Thymus (tissue), 14 donors: ENCODE measurements at places on chromosomes 12 and 14.
A peak's percentile ranks its signal among the peaks of the same experiment; 100 is the strongest.

- no peak for DNase-seq
- H3K4me1 ChIP-seq, result no peaks in the 10 kb centered on the region
- no peaks in the 10 kb centered on the region for H3K36me3 ChIP-seq
- no peak overlapping the region for H3K27ac ChIP-seq
These were observed 114.4 kb downstream of the SLC38A1 start for GRCh38 chr12:46154221-46154985.

DNA sequence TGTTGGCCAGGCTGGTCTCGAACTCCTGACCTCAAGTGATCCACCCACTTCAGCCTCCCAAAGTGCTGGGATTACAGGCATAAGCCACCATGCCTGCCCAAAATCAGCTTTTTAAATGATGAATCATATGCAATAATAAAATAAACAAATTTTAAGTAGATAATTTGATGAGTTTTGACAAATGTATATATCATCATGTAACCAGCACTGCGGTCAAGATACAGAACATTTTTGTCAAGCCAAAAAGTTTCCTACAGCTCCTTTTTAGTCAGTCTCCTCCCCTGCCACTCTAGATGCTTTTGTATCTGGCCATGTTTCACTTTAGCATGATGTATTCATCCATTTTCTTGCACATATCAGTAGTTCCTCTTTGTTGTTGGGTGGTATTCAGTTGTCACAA, 17.2 kb downstream of the FRMD6 start:
- no peak overlapping the region for H3K4me3 ChIP-seq
- H3K27me3 ChIP-seq, result no peaks in the 10 kb centered on the region
- no peaks in the 10 kb centered on the region for H3K4me1 ChIP-seq
- DNase-seq, result no peak

GRCh38 chr12:66638666-66639065, 40.2 kb downstream of the GRIP1 start:
- H3K27ac ChIP-seq, result no peak overlapping the region
- DNase-seq, result no peak
- H3K27me3 ChIP-seq, result no peaks in the 10 kb centered on the region
- H3K4me1 ChIP-seq, result no peaks in the 10 kb centered on the region
- no peaks in the 10 kb centered on the region for H3K36me3 ChIP-seq

GRCh38 chr12:23423097-23423687, 526.3 kb downstream of the SOX5 start:
- no peaks in the 10 kb centered on the region for H3K27me3 ChIP-seq
- no peak for DNase-seq
- no peak overlapping the region for H3K4me3 ChIP-seq
- H3K4me1 ChIP-seq, result no peaks in the 10 kb centered on the region

GRCh38 chr12:132544498-132544897, 54.5 kb downstream of the FBRSL1 start:
- no peaks in the 10 kb centered on the region for H3K27me3 ChIP-seq
- H3K4me3 ChIP-seq, result no peak overlapping the region
- peaks cover 38% of the 10 kb centered on the region for H3K4me1 ChIP-seq
- no peaks in the 10 kb centered on the region for H3K36me3 ChIP-seq

DNA sequence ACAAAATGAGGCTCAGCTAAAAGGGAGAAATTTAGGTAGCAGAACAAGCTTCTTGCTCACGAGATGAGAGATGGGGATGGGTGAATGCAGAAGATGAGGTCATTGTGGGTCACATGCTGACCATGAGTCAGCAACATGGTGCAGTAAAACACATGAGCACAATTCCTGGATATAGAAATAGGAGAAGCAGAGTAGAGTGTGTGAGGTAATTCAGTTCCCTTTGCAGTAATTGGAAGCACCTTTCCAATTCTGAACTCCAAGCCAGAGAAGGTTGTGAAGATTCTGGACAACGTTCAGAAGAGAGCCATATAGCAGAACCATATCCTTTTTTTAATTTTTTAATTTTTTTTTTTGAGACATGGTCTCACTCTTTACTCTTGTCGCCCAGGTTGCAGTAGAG, 62.0 kb upstream of the LMNTD1 start:
- DNase-seq, result no peak
- no peak overlapping the region for H3K4me3 ChIP-seq
- no peak overlapping the region for H3K27ac ChIP-seq

DNA sequence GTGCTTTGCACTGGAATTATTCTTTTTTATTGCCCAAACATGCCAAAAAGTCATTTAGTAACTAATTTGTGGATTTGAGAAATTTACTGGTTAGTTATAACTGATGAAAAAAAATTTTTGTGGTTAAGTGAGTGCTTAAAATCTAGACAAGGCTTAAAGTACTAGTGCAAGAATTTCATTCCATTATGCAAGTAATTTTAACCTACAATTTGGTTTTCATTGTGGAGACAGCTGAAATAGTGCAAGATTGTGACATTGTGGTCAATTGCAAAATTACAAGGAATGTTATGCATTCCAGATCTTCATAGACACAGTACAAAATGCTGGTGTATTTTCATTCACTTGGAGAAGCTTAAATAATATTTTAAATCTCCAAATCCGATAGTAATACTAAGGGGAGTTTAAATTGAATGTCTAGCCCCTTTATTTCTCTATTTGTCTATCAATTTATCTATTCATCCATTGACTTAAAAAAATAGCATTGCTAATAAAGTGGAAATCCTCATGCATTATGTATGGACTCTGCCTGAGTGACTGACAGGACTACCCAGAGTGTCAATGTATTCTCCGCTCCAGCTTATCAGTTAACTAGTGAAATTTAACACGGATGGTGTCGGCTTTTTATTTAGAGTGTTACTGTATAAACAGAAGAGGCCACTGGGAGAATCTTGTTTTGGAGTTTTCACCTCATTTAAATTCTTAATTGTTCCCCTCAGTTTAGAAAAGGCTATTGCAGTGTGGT, 125.9 kb downstream of the ALX1 start:
- no peak overlapping the region for H3K27ac ChIP-seq
- no peaks in the 10 kb centered on the region for H3K4me1 ChIP-seq
- H3K4me3 ChIP-seq, result no peak overlapping the region
- no peak for DNase-seq
- no peaks in the 10 kb centered on the region for H3K36me3 ChIP-seq
- no peaks in the 10 kb centered on the region for H3K27me3 ChIP-seq

DNA sequence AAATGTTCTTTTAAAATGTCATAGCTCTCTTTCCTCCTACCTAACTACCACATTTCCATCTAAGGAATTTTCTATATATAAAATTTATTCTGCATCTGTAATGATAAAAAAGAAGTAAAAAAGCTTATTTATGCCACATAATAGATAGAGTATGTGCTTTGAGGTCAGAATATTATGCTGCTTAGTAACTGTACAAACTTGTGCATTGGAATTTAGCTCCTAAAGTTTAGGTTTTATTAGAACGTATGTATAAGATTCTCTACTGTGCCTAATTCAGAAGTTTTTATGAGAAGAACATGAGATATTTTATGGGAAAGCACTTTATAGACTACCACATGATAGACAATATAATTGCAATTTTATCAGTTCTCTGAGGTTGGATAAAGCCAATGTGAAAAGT, 384.6 kb downstream of the SLC16A7 start:
- H3K36me3 ChIP-seq, result no peaks in the 10 kb centered on the region
- H3K27me3 ChIP-seq, result no peaks in the 10 kb centered on the region
- no peaks in the 10 kb centered on the region for H3K4me1 ChIP-seq
- H3K27ac ChIP-seq, result no peak overlapping the region

DNA sequence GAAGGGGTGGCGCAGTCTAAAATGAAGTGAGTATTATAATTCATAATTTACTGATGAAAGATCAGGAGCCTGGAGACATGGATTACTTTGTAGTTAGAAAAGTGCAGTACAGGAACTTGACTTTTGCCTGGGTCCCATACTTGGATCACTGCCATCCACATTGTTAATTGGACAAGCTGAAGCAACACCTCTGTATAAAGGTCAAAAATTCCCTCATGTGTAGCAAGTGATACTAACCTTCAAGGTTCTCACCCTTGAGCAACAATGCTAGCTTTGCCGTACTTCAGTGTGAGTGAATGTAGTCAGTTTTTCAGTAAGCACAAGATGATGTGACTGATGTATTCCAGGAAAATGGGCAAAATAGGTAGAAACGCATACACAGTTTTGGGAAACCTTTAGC, 44.6 kb upstream of the PLBD1 start:
- DNase-seq, result no peak
- H3K4me1 ChIP-seq, result no peaks in the 10 kb centered on the region
- no peak overlapping the region for H3K4me3 ChIP-seq
- H3K27ac ChIP-seq, result no peak overlapping the region
- no peaks in the 10 kb centered on the region for H3K36me3 ChIP-seq
- no peaks in the 10 kb centered on the region for H3K27me3 ChIP-seq

- peaks cover 6% of the 10 kb centered on the region for H3K4me1 ChIP-seq
- peak overlapping the region; percentile 39 for H3K4me3 ChIP-seq
- no peaks in the 10 kb centered on the region for H3K36me3 ChIP-seq
- no peak overlapping the region for H3K27ac ChIP-seq
- peaks cover 37% of the 10 kb centered on the region for H3K27me3 ChIP-seq
- DNase-seq, result no peak
These were observed 5.7 kb upstream of the SLC38A4 start for GRCh38 chr12:46831335-46832129.

DNA sequence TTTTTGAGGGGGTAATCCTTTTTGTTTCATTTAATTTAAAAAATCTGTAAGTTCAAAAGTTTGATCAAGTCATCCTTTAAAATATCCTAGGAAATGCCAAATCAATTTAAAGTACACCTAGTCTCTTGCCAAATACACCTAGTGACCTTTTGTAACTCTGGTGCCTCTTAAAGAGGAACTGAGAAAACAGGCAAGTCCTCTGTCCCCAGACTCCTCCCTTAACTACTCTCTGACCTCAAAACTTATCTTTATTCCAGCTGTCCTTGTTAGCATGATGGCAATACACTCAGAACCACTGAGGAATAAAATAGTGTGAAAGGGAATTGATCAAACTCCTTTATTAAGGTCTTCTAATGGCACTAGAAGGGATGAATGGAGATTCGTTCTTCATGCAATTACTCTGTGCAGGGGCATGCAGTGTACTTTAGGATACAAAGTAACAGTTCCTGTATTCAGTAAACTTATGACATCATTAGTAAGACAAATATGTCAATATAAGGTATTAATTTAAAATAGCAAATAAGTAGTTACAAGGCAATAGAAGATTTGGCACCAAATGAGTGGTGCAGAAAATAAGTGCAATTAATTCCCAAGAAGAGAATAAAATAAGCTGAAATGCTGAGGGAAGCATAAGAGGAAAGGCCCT, 3.3 kb downstream of the FAR2 start:
- no peaks in the 10 kb centered on the region for H3K36me3 ChIP-seq
- peaks cover 20% of the 10 kb centered on the region for H3K4me1 ChIP-seq
- H3K27me3 ChIP-seq, result peaks cover 8% of the 10 kb centered on the region
- no peak for DNase-seq
- H3K27ac ChIP-seq, result no peak overlapping the region
- no peak overlapping the region for H3K4me3 ChIP-seq

- DNase-seq, result no peak
- no peak overlapping the region for H3K27ac ChIP-seq
- H3K4me1 ChIP-seq, result peaks cover 9% of the 10 kb centered on the region
- H3K27me3 ChIP-seq, result no peaks in the 10 kb centered on the region
These were observed 10.2 kb downstream of the EP400 start for GRCh38 chr12:131959641-131960589.

GRCh38 chr14:82805892-82806825, 1272.5 kb upstream of the SEL1L start:
- no peaks in the 10 kb centered on the region for H3K36me3 ChIP-seq
- no peaks in the 10 kb centered on the region for H3K4me1 ChIP-seq
- no peak overlapping the region for H3K27ac ChIP-seq
- no peak overlapping the region for H3K4me3 ChIP-seq

DNA sequence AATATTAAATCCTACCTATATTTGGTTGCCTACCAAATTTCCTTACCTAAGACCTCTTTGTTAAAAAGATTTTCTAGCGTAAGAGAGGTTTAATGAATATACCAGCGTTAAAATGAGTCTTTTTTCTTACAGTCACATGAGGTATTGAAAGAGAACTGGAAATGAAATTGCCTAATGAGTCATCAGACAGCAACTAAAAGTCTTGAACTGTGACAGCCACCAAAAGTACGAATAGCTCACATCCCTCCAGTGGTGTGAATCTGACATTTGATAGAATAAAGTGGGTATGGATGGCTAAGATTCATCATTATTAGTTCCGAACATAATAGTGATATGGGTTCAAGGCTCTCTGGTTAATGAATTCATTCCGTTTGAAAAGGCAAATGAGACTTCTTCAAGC, 1297.3 kb downstream of the AACS start:
- no peak for DNase-seq
- no peaks in the 10 kb centered on the region for H3K36me3 ChIP-seq
- H3K27ac ChIP-seq, result no peak overlapping the region
- H3K4me3 ChIP-seq, result no peak overlapping the region
- no peaks in the 10 kb centered on the region for H3K4me1 ChIP-seq
